ENCODE measurements at places on chromosomes 12 and 14. TPM values are rescaled to one million over a fixed set of nuclear protein-coding genes. Genes with fewer than 3 reads are reported as not detected.

The FAM181A gene
- not detected for total RNA-seq

The NKX2-1 gene
- total RNA-seq: not detected

DNA sequence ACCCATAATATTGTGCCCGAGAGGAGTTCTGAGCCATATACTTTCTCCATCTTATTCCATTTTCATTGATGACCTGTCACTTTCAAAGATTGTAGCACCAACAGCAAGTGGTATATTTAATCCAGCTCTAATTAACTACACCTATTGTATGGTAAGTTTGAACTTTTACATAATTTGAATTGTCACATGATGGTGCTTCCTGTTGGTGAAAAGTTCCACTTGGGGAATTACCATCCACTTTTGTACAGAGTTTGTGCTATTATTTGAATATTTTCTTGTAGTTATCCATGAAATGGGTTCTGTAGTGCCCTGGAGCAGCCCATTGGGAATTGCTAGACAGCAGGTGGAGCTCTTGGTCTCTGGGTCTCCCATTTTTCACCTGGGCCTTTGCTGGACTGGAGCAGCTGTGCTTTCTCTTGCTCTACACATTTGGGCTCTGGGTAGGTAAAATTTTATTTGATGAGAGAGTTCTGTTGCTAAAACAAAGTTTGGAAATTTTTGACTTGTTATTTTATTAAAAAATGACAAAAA is 3.0 kb downstream of the SMCO3 start:
- peak overlapping the region; percentile 9 for H3K27ac ChIP-seq
- no peaks in the 10 kb centered on the region for H3K36me3 ChIP-seq
- H3K27me3 ChIP-seq: no peaks in the 10 kb centered on the region
- no peak for DNase-seq

The MYG1 gene
- total RNA-seq: 69.5 TPM

The IGF1 gene
- 1.4 TPM for total RNA-seq

- H3K27me3 ChIP-seq: no peaks in the 10 kb centered on the region
- no peaks in the 10 kb centered on the region for H3K4me1 ChIP-seq
- no peak overlapping the region for H3K4me3 ChIP-seq
- H3K36me3 ChIP-seq: no peaks in the 10 kb centered on the region
- DNase-seq: no peak
- H3K27ac ChIP-seq: no peak overlapping the region
Measured at GRCh38 chr12:75591628-75592027, 80.2 kb upstream of the KRR1 start.

GRCh38 chr12:12398026-12398859 is 41.4 kb downstream of the BORCS5 start:
- no peak for DNase-seq
- no peaks in the 10 kb centered on the region for H3K4me1 ChIP-seq
- H3K27me3 ChIP-seq: no peaks in the 10 kb centered on the region
- H3K4me3 ChIP-seq: no peak overlapping the region
- no peak overlapping the region for H3K27ac ChIP-seq
- H3K36me3 ChIP-seq: no peaks in the 10 kb centered on the region

- H3K27ac ChIP-seq: peak overlapping the region; percentile 79
- DNase-seq: no peak
- no peaks in the 10 kb centered on the region for H3K36me3 ChIP-seq
- H3K4me1 ChIP-seq: peaks cover 32% of the 10 kb centered on the region
Measured at GRCh38 chr12:45986641-45987339, 3.6 kb downstream of the SCAF11 start.

- no peak overlapping the region for H3K4me3 ChIP-seq
- H3K36me3 ChIP-seq: peaks cover 5% of the 10 kb centered on the region
- no peaks in the 10 kb centered on the region for H3K27me3 ChIP-seq
- peak overlapping the region; percentile 63 for H3K27ac ChIP-seq
- H3K4me1 ChIP-seq: peaks cover 7% of the 10 kb centered on the region
- no peak for DNase-seq
Measured at GRCh38 chr14:21202463-21203358, 46.8 kb upstream of the OR5AU1 start.

DNA sequence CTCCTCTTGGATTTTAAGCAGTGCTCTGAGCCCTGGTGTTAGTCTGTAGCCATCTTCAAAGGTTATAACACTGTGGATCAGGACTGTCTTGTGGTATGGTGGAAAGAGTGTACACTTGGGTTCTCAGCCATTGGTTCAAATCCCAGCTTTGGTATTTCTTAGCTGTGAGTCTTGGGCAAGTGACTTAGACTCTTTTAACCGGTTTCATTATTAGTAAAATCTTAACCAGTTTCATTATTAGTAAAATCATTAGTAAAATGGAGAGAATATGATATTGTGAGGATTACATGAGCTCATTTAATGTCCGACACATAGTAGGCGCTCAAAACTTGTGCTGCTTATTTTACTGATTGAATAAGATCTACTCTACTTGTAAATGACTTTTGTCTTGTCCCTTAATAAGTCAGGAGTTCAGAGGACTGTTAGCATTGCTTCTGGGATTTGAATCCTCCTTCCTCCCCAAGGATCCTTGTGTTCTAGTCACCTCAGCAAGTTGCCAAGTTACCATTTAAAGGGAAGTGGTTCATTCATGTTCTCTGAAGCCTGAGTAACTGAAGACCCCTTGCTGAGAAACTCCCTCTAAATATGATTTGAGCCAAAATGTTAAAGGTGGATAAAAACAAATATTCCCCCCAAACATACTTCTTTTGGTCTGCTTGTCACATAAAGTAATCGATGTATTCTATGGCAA is 12.4 kb downstream of the TTLL5 start:
- H3K27ac ChIP-seq: peak overlapping the region; percentile 84
- H3K27me3 ChIP-seq: no peaks in the 10 kb centered on the region
- peaks cover 14% of the 10 kb centered on the region for H3K36me3 ChIP-seq
- no peak overlapping the region for H3K4me3 ChIP-seq
- H3K4me1 ChIP-seq: peaks cover 25% of the 10 kb centered on the region

DNA sequence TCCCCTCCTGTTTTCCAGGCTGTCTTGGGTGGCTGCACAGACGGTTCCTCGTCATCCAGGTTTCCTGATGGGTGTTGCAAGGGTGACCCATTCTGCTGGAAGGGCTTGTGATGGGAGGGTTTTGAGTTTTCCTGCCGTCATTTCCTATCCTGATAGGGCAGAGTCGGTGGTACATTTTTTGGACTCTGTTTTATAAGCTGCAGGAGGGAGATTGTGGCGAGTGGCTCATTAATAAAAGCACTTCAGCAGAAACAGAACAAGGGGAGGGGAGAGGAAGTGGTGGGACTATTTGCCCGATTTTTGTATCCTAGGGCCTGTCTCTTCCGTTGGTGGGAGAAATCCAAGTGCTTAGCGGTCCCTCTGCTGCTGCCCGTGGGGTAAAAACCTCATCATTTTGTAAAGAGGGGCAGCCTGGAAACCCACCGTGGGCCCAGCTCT is 40.0 kb downstream of the TSPAN9 start:
- no peak overlapping the region for H3K4me3 ChIP-seq
- no peaks in the 10 kb centered on the region for H3K27me3 ChIP-seq
- DNase-seq: peak; percentile 90
- no peak overlapping the region for H3K27ac ChIP-seq

The P2RX2 gene
- total RNA-seq: not detected

The COPZ1 gene
- 152 TPM for total RNA-seq

The MMP17 gene
- total RNA-seq: not detected

The SYNDIG1L gene
- total RNA-seq: 0.39 TPM

- no peak for DNase-seq
- no peaks in the 10 kb centered on the region for H3K36me3 ChIP-seq
- H3K27me3 ChIP-seq: no peaks in the 10 kb centered on the region
- no peak overlapping the region for H3K4me3 ChIP-seq
- H3K4me1 ChIP-seq: peaks cover 14% of the 10 kb centered on the region
Measured at GRCh38 chr12:7694556-7695236, 879 bp downstream of the GDF3 start.

DNA sequence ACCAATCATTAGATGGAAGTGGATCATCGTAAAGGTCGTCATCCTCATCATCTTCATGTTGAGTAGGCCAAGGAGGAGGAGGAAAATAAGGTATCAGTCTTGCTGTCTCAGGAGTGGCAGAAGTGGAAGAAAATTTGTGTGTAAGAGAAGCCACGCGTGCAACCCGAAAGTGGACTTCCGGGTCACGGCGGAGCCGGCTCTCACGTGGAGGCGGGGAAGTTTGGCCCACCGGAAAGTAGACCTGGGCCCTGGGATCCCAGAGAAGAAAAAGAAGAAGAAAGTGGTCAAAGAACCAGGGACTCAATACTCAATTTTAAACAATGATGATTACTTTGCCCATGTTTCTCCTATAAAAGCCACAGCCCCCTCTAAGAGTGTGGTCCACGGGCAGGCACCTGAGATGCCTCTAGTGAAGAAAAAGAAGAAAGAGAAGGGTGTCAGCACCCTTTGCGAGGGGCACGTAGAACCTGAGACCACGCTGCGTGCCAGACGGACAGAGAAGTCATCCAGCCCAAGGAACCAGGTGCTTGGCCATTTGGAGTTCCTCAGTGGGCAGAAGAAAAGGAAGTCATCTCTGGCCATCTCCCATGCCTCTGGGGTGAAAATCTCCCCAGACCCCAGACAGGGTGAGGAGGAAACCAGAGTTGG is 365.8 kb downstream of the BCAT1 start:
- no peaks in the 10 kb centered on the region for H3K27me3 ChIP-seq
- no peak for DNase-seq
- no peak overlapping the region for H3K27ac ChIP-seq

GRCh38 chr12:47963340-47964040 is at the start of gene TMEM106C:
TSS of gene TMEM106C (plus strand) at chr12:47963596. CDS start at chr12:47964237, 641 bp downstream.
- no peak within 1 kb of the TSS for H3K27ac ChIP-seq
- H3K36me3 ChIP-seq: no peaks in the 10 kb centered on the region
- H3K4me3 ChIP-seq: peak within 1 kb of the TSS; percentile 43
- peaks cover 19% of the 10 kb centered on the region for H3K27me3 ChIP-seq
- H3K4me1 ChIP-seq: no peaks in the 10 kb centered on the region

DNA sequence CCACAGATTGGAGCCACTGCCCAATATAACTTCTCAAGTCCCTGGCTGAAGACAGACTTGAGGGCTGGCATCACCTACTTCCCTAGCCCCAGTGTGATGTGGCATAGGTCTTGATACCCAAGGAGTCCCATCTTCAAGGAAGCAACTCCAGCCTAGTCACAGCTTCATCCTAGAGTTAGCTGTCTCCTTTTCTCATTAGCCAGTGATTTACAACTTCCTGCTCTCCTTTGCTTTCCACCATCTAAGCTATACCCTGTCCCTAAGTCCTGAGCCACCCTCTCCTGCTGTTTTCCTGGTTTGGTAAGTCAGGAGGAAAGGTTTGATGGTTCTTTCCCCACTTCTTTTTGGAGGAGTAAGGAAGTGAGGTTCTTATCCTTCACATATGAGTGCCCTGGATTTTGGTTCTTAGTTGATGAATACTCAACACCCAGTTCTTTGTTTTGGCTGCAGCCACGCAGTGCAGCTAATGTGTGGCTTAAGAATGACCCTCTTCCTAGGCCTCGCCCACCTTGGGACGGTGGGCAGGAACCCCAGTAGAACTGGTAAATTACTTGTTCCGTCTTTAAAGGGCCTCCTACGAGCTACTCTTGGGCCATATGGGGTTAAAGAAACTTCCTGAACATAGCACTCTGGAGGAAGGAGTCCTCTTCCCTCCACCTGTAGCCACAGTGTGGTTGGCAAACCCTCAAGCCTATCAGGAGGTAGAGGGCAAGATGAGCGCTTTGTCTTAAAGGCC is 3.9 kb upstream of the GPX2 start:
- H3K27ac ChIP-seq: no peak overlapping the region
- no peaks in the 10 kb centered on the region for H3K4me1 ChIP-seq

- no peaks in the 10 kb centered on the region for H3K27me3 ChIP-seq
- peak; percentile 71 for DNase-seq
- H3K4me3 ChIP-seq: no peak overlapping the region
- H3K4me1 ChIP-seq: no peaks in the 10 kb centered on the region
- no peak overlapping the region for H3K27ac ChIP-seq
Measured at GRCh38 chr14:103260629-103261124, 73.4 kb upstream of the EIF5 start.

DNA sequence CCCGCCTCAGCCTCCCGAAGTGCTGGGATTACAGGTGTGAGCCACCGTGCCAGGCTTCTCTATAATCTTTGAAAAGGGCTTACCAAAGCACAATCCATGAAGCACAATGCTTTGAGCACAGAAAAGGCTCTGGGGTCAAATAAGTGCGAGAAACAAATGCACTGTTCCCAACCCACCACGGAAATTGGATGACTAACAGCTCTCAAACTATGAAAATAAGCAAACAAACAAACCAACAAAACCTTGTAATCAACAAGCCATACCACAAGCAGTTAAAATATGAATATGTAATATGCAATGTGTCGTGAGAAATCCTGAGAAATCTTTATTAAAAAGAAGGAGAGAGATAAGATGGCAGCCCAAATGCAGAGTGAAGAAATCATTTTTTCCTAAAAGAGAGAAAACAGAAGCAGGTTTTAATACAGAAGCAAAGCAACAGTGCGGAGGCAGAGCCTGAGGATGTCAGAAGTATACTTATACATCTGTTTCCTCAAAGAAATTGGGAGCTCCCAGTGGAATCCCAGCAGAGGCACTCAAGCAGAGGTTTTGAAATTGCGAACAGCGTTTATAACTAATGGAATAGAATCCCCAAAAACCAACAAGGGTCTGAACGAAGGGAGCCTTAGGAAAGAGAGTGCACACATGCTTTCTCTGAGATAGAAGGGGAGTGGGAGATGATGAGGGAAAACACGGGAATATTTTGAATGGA is 17.1 kb downstream of the SMCO2 start:
- H3K4me3 ChIP-seq: no peak overlapping the region
- H3K27ac ChIP-seq: no peak overlapping the region
- H3K36me3 ChIP-seq: no peaks in the 10 kb centered on the region

GRCh38 chr12:79296133-79296532 is 394.6 kb downstream of the PAWR start:
- H3K27ac ChIP-seq: no peak overlapping the region
- H3K27me3 ChIP-seq: no peaks in the 10 kb centered on the region
- no peak overlapping the region for H3K4me3 ChIP-seq
- no peaks in the 10 kb centered on the region for H3K36me3 ChIP-seq

- H3K4me1 ChIP-seq: peaks cover 12% of the 10 kb centered on the region
- no peak overlapping the region for H3K4me3 ChIP-seq
- peaks cover 10% of the 10 kb centered on the region for H3K27me3 ChIP-seq
- DNase-seq: peak; percentile 75
- no peak overlapping the region for H3K27ac ChIP-seq
- no peaks in the 10 kb centered on the region for H3K36me3 ChIP-seq
Measured at GRCh38 chr12:65798918-65799317, 25.4 kb upstream of the HMGA2 start.

- H3K27me3 ChIP-seq: no peaks in the 10 kb centered on the region
- H3K4me3 ChIP-seq: no peak overlapping the region
- no peak overlapping the region for H3K27ac ChIP-seq
- DNase-seq: no peak
Measured at GRCh38 chr12:120353136-120353535, 15.8 kb downstream of the MSI1 start.

The CLBA1 gene
- 20.9 TPM for total RNA-seq

- H3K27me3 ChIP-seq: peaks cover 17% of the 10 kb centered on the region
- peak; percentile 3 for DNase-seq
- H3K4me1 ChIP-seq: no peaks in the 10 kb centered on the region
- no peak overlapping the region for H3K27ac ChIP-seq
Measured at GRCh38 chr14:78029601-78030372, 140.4 kb upstream of the NRXN3 start.

DNA sequence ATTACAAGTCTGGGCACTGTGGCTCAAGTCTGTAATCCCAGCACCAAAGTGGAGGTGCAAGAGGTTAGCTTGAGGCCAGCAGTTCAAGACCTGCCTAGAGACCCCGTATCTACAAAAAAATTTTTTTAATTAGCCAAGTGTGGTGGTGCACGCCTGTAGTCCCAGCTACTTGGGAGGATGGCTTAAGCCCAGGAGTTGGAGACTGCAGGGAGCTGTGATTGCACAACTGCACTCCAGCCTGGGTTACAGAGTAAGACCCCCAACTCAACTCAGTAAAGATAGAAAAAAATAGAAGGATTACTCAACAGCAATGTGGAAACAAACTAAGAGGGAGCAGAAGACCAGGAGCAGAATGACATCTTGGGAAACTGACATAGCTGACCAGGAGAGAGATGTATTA is 13.3 kb downstream of the SBNO1 start:
- H3K27ac ChIP-seq: no peak overlapping the region
- DNase-seq: no peak
- H3K36me3 ChIP-seq: peaks cover 11% of the 10 kb centered on the region
- H3K4me1 ChIP-seq: no peaks in the 10 kb centered on the region
- H3K27me3 ChIP-seq: no peaks in the 10 kb centered on the region
- no peak overlapping the region for H3K4me3 ChIP-seq

All from cardiac muscle cell (in vitro differentiated cells and primary cell).